ENCODE measurements at places on chromosomes 11 and 22.

DNA sequence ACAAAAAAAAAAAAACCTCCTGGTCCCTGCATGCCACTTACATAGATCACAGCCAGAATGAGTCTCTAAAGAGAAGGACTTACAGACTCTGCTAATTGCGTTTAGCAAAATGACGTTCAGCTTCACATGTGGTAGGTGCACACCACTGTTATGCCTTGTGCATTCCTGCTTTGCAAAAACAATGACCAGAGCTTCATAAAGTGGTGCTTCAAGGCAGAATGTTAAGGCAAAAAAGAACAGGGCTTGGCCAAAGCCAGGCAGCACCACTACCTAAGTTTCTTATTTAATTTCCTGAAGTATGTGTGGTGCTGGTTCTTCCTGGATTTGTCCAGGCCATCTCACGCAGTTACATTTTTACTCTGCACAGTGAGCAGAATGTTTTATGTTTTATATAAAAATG is 85.2 kb downstream of the GALNT18 start:
- DNase-seq, result no peak

DNA sequence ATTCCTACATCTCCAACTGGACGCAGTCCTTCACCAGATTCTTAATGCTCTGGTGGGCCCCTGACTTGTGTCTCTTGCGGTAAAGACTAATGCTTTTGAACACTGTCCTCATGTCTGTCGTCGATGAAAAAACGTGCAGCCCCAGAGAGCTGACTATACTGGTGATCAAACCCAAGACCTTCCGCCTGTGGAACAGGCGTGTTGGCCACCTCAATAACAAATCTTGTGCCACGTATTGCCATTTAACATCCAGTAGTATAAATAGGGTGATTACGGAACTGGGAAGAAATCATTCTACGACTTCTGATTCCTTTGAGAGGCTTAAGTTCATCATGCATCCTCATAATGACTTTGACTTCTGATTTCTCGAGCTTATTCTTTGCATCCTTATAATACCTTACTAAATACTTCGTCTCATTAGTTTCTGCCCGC is 45.6 kb downstream of the OR4D9 start:
- DNase-seq, result no peak

DNA sequence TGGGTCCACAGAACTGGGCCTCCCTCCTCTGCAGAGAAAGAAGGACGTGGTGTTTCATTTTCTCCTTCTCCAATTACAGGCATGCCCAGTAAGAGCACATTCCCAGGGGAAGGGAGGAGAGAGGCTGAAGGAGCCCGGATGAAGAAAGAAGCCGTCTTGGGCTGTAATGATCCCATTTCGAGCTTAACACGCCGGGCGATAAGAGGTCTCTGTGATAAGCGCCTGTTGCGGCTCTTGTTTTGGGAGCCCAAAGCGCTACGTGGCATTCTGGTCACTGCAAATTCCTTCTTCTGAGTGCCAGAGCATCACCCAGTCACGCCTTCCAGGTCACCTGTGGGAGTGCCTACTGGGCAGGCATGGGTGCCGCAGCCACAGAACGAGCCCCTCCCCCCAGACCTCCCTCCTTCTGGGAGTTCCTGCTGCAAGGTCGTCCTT is 57.5 kb downstream of the ANO1 start:
- no peak for DNase-seq

DNA sequence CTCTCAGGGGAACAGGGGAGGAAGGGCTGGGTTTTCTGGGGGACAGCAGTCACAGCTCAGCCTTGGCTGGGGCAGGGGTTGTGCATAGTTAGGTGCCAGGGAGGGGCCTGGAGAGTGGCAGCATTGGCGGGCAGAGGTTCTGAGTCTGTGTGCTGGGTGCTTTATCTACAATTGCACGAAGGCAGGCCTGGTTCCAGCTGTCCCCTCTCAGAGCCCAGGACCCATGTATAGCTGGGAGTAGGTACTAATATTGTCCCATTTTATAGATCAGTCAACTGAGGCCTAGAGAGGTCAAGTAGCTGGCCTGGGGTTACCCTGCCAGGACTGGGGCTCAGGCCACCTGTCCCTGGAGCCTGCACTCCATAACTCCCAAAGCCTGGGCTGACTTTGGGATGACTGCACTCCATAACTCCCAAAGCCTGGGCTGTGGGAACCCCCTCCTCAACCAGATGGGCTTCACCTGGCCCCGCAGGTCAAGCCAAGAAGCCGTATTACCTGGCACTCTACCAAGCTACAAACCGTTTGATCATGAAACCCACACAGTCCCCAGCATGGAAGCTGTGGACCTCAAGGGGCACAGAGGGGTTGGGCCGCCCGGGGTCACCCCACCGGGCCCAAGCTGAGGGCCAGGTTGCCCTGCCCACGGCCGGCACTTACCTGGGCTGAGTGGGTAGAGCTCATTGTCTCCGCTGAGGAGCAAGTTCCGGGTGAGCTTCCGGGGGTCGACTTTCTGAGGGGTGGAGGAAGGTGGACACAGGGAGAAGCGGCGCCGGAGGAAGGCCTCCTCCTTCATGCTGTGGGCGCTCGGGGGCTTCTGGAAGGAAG is 36.5 kb downstream of the OSBPL5 start:
- DNase-seq, result no peak

GRCh38 chr22:30286813-30287647 is 2.3 kb downstream of the CASTOR1 start:
- no peak for DNase-seq

DNA sequence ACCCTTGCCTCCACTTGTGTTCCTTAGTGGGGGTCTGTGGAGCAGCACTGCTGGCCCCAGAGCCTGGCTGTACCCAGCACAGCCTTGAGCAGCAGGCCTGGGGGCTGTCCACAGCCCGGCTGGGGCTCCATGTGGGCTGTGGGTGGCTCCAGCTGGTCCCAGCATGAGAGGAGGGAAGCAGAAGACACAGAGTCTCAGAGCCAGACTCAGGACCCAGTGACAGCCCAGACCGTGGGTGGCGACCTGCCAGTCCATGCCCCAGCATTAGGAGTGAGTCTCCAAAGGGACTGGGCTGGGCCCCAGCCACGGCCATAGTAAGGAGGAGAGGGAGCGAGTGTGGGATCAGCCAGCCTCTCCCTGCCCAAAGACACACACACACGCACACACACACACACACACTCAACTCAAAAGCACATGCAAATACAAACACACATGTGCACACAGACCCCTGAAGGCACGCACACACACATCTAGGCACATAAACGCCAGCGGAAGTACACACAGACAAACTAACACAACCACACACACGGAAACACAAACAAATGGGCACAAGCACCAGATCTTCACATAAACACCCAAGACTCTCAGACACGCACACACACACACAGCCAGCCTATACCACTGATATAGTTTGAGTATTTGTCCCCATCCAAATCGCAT is 16.7 kb upstream of the LRRC10B start:
- no peak for DNase-seq

- no peak for DNase-seq
Observed at GRCh38 chr22:35564975-35565867, 24.6 kb downstream of the RASD2 start.

DNA sequence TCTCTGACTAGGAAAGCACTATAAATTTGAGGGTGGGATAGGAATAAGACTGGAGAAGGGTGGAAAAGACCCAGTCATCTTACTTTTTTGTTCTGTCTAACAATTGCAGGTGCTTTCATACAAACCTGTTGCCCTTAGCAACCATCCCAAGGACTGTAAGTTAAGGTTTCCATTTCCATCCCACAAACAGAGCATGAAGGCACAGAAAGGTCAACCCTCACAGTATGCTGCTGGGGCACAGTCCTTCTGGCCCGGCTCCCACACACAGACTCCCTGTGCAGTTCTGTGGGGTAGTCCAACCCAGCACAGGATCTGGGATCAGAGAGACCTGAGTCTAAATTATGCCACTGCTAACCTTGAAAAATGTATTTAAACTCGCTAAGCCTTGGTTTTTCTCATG is 38.4 kb upstream of the ETS1 start:
- DNase-seq, result no peak

DNA sequence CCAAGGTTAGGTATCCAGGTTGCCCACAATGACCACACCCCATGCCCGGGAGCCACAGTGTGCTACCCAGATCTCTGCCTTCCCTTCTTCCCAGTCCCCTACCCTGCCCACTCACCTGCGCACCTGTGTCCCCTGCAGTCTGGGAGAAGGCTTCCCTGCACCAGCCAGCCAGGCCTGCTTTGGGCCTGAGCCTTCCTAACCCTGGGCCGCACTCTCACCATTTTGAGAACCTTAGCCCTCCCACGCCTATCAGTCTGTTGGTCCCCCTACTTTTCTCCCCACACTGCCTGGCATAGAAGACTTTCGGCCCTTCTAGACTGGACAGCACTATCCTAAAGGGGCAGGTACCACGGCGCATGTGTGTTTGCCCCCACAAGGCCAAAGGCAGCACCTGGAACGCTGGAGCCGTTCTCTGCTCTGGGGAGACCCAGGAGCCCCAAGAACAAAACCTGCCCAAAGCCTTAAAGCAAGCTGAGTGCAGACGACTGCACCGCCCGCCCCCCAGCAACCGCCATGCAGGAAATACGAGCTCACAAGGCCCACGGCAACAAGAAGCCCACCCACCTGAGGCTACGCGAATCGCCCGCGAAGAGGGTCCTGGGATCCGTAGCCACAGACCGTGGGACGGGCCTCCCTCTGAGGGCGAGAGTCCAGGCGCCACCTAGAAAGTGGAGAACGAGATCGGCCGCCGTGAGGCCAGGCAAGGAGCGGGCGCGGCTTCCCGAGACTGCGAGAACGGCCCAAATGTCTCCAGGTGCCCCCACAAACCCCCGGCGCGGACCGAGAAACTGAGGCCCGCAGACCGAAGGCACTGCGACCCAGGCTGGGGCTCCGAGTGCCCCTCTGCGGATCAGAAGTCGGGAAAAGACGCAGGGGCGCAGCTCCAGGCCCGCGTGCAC is 546 bp downstream of the GNB1L start:
- no peak for DNase-seq

GRCh38 chr11:4454021-4454420 is 4.9 kb downstream of the OR52K2 start:
- DNase-seq, result no peak

DNA sequence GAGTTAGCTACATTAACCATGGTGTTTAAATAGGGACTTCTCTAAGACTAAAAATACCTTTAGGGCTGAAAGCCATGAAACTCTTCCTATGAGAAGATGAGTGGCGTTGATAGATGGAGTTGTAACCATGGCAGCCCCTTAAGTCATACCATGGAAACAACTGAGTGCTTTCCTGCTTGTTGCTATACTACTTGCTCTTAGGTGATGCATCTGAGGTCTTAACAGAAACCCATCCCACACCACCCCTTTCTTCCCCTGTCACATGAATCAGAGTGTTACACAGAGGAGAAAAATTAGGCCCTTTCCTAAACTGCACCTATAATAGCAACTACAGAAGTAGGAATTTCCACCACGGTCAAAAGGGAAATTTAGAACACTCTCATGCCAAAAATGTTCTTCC is 64.3 kb upstream of the ZC3H12C start:
- no peak for DNase-seq

GRCh38 chr22:17972385-17973191 is 51.8 kb downstream of the MICAL3 start:
- no peak for DNase-seq

DNA sequence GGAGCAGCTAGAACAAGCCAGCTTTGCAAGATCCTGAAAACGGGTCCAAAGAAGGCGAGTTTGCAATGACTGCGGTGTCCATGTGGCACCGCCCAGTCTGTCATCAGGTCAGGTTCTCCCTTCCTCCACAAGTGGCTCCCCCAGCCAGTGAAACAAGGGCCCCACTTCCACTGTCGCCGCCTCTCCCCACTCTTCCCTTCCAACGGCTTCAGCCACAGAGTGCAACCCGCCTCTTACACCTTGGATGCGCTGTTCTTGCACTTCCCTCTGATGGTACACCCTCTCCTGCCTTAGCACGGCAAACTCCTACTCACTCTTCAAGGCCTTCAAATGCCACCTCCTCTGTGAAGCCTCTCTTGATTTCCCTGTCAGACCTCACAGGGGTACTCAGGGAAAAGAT is 10.8 kb upstream of the TCF20 start:
- DNase-seq, result no peak

DNA sequence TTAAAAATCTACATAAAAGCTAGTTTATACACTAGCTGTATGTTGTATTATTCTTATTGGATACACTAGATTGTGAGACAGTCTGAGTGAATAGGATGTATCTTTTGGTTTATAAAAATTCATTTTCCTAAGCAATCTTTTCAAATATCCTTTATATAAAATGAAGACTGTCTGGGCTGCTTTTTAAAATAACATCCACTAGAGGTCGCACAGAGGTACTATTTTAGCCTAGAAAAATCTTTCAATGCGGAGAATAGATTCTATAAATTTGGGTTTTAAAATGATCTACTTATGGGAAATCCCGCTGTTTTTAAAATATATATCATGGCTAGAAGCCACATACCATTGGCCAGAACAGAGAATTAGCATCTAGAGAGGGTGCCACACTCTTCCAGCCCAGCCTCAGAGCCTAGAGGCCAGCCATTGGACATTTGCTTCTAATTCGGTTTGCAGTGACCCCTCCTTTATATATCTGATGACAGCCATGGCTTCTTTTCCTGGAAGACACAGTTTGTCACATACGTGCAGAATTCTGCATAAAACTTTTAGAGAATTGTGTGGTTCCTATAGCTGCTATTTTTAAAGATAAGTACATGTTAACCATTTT is 7.3 kb downstream of the C11orf97 start:
- no peak for DNase-seq

DNA sequence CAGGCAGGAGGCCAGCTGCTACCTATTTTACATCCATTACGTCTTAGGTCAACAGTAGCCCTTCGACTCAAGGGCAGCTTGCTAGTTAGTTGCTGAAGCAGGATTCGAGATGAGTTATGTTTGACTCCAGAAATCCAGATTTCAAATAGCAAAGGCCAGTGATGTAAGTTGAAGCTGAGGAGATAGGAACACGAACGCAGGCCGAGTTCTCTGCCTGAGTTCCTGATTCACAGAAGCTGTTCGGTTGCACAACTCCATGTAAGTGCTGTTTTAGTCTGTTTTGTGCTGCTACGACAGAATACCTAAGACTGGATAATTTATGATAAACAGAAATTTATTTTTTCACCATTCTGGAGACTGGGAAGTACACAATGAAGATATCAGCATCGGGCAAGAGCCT is 111.2 kb downstream of the SLC1A2 start:
- no peak for DNase-seq

DNA sequence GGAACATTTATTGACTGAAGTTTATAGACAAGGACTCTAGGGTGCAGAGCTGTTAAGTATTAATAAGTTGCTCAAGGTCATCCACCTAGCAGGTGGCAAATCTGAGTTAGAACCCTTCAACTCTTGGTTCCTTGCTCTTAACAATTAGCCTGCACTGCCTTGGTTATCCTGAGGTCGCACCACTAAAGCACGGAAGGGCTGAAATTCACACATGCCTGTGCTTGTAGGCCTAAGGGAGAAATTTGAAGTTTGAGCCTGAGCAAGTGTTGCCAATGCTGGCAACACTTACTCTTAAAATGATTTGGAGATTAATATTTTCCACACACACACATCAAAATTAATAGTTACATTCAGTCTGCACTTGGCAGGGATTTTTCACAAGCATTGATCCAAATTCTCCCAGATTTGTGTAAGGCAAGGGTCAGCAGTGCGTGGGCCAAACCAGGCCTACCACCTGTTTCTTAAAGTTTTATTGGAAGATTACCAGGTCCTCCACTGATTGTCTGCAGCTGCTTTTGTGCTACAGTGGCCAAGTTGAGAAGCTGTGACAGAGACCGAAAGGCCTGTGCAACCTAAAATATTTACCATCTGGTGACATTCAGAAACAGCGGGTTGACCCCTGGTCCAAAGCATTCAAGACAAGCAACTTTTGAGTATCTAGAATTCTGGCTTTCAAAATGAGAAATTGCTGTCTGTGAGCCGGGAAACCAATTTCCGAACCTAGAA is 16.3 kb downstream of the APOL5 start:
- DNase-seq, result no peak
